ENCODE measurements at places on chromosomes 6 and 20. TPM values are rescaled to one million over a fixed set of nuclear protein-coding genes. Genes with fewer than 3 reads are reported as not detected.

DNA sequence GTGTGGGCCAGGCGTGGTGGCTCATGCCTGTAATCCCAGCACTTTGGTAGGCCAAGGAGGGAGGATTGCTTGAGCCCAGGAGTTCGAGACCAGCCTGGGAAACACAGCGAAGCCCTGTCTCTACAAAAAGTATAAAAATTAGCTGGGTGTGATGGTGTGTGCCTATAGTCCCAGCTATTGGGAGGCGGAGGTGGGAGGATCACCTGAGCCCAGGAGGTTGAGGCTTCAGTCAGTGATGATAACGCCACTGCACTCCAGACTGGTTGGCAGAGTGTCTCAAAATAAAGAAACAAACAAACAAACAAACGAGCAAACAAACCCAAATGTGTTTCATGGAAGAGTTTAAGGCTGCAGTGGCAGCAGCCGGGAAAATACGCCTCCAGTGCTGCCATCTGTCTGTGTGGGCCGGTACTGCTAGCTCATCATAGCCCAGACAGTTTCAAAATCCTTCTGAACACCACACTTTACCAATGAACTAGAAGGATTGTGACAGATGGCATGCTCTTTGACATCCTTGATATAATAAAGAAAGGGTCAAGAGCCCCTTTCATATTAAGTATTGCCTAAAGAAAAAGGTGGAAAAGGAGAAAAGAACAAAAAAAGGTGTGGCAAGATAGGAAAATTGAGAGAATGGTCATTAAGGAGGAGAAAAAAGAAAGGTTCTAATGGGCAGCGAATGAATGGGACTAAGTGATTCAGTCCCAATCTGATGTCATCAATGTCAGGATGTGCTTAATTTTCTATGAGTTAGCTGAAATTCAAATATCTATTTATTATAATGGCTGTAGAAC is 298.6 kb downstream of the SYNE1 start:
- peak; percentile 22 for DNase-seq

DNA sequence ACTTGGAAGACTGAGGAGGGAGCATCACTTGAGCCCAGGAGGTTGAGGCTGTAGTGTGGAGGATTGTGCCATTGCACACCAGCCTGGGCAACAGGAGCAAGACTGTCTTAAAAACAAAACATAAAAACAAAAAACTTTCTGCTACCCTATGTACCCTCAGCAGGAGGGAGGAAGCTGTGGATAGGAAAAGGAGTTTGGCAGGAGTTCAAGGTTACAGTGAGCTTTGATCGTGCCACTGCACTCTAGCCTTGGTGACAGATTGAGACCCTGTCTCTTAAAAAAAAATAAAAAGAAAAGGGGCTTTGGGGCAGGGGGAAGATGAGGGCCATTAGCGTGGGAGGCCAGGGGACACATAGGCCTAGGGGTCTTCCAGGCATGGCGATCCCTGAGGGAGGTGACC is 135.7 kb downstream of the DHX35 start:
- DNase-seq: no peak

PRIM2 gene
- polyA plus RNA-seq: 15.0 TPM

SNRPB2 gene
- polyA plus RNA-seq: 185 TPM

Data from A549 (cell line).